ENCODE measurements at places on chromosomes 2 and 18.

DNA sequence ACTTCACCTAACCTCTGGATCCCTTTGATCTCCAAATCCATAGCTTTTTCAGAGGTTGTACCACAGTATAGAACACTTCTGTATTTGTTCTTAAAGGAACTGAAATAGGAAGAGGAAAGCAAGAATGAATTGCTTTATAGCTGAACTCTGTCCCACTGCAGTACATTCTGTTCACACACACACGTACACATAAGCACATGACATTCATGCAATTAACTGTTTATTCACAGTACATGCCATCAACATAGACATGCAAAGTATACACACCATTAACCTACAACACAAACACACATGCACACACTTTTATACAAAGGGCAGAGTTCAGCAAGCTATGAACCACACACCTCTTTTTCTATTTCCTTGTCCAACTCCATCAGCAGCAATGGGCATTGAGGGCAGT is 43.2 kb downstream of the MRPL33 start:
- no peak overlapping the region for H3K27ac ChIP-seq
- no peaks in the 10 kb centered on the region for H3K27me3 ChIP-seq
- no peaks in the 10 kb centered on the region for H3K36me3 ChIP-seq
- DNase-seq, result no peak
- peaks cover 2% of the 10 kb centered on the region for H3K4me1 ChIP-seq
- no peak overlapping the region for H3K4me3 ChIP-seq

- H3K4me1 ChIP-seq, result peaks cover 5% of the 10 kb centered on the region
- H3K27me3 ChIP-seq, result no peaks in the 10 kb centered on the region
- H3K4me3 ChIP-seq, result no peak overlapping the region
- DNase-seq, result no peak
Observed at GRCh38 chr2:200431996-200432705, 77.7 kb downstream of the KCTD18 start.

DNA sequence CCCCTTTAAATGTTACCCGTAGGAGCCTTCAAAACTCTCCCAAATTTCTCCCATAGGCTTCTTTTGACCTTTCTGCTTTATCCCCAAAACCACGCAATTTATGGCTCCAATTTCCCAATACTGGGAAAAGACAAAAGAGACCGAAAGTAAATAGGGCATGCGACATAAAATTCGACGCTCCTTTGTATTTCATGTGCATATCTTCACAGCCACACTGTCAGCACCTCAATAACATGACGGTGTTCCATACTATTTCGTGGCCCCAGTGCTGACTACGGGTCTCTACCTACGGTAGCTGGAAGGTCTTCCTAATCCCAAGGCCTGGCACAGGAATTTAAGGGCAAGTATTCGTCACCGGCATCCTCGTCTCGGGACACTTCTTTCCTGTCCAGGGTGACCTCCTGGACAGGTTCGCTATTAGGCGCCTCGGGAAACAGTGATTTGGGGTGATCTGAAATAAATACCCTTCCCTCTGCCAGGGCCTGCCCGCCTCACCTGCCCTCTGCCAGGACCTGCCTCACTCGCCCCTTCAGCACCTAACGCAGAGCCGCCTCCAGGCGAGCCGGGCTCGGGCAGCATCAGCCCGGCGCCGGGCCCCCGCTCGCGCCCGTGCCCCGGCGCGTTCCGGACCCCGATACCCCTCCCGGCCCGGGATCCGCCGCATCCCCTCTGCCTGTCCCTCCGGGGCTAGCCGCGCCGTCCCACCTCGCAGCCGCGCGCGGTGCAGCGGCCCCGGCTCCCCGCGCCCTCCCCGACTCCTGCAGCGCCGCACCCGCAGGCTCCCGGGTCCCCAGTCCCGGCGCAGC is 680 bp downstream of the DTNB start:
- H3K4me3 ChIP-seq, result peak overlapping the region; percentile 79
- peaks cover 31% of the 10 kb centered on the region for H3K4me1 ChIP-seq
- H3K36me3 ChIP-seq, result no peaks in the 10 kb centered on the region

GRCh38 chr2:36408198-36408703 is 52.7 kb downstream of the CRIM1 start:
- H3K4me1 ChIP-seq, result no peaks in the 10 kb centered on the region
- H3K36me3 ChIP-seq, result no peaks in the 10 kb centered on the region
- no peak for DNase-seq

DNA sequence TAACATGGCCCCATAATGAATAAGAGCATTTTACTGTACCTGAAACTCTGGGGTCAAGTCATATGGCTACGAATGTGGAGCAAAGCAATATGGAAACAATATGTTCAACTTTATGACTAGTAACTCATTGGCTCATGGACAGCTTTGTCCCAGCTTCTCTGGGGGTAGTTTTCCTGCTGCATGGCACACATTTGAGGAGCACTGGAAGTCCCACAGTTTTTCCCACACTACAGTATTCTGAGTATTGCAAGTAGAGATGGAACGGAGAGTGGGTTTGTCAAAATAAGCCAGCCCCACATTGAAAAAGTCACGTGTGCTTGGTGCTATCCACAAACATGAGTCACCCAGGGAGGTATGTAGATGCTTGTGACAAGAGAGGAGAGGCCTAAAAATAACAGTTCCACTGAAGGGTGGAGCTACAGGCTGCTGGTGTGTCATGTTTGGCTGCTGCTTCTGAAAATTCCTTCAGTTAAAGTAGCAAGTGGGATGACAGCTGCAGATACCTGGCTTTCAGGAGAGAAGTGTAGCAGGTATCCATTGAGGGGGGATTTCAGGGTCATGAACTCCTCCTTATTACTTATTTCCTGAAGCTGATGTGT is 48.2 kb upstream of the CTAGE1 start:
- no peaks in the 10 kb centered on the region for H3K36me3 ChIP-seq
- H3K27ac ChIP-seq, result no peak overlapping the region
- H3K4me3 ChIP-seq, result no peak overlapping the region
- no peak for DNase-seq
- H3K27me3 ChIP-seq, result no peaks in the 10 kb centered on the region

DNA sequence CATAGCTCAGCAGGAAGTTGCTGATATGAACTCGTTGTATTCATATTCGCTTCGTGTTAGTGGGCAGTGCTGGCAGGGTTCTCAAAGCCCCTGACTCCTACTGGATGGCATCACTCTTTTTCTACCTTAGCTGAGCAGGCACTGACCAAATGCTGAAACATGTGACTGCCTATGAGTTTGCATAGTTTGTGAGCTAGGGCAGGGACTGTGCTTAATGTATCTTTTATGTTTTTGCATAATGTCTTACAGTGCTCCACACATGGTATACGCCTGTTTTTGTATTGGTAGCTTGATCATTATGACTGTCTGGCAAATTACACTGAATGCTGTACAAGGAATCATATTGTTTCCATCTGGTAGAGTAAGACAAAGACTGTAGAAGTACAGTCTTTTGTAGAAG is 305.3 kb downstream of the PARD3B start:
- H3K27me3 ChIP-seq, result peaks cover 5% of the 10 kb centered on the region
- H3K27ac ChIP-seq, result no peak overlapping the region
- H3K4me1 ChIP-seq, result no peaks in the 10 kb centered on the region
- no peak for DNase-seq

DNA sequence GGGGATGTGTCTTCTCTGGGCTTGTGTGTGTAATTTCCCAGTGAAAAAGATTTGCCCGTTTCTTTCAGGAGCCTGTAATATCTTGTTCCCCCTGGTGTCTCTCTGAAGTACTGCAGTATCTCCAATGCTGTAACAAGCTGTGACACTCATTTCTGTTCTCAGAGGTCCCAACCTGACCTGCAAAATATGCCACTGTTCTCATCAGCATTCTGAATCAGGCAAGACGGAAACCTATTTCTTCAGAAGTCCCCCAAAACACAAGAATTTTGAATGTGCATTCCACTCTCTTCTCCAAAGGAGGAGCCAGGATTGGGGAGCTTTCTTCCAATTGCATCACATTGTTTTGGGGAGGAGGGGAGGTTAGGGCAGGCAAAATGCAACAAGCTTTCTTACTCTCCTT is 77.0 kb upstream of the CNGA3 start:
- H3K4me1 ChIP-seq, result no peaks in the 10 kb centered on the region
- no peak overlapping the region for H3K4me3 ChIP-seq
- peaks cover under 1% of the 10 kb centered on the region for H3K27me3 ChIP-seq
- H3K36me3 ChIP-seq, result no peaks in the 10 kb centered on the region
- H3K27ac ChIP-seq, result no peak overlapping the region

- no peaks in the 10 kb centered on the region for H3K27me3 ChIP-seq
- no peak overlapping the region for H3K4me3 ChIP-seq
- H3K27ac ChIP-seq, result peak overlapping the region; percentile 40
- peaks cover 79% of the 10 kb centered on the region for H3K4me1 ChIP-seq
- no peak for DNase-seq
Observed at GRCh38 chr18:77096936-77097886, 35.4 kb downstream of the MBP start.

- H3K27ac ChIP-seq, result no peak overlapping the region
- no peak overlapping the region for H3K4me3 ChIP-seq
- H3K27me3 ChIP-seq, result peaks cover 5% of the 10 kb centered on the region
- no peaks in the 10 kb centered on the region for H3K36me3 ChIP-seq
- DNase-seq, result no peak
Observed at GRCh38 chr2:66553370-66553769, 118.4 kb downstream of the MEIS1 start.

- H3K4me1 ChIP-seq, result no peaks in the 10 kb centered on the region
- no peak for DNase-seq
- no peak overlapping the region for H3K27ac ChIP-seq
- H3K27me3 ChIP-seq, result no peaks in the 10 kb centered on the region
Observed at GRCh38 chr2:45929674-45930395, 278.4 kb downstream of the PRKCE start.

GRCh38 chr2:74428675-74429074 is 7.1 kb downstream of the WDR54 start:
- H3K36me3 ChIP-seq, result peaks cover 13% of the 10 kb centered on the region
- no peak for DNase-seq
- no peak overlapping the region for H3K4me3 ChIP-seq
- H3K27me3 ChIP-seq, result no peaks in the 10 kb centered on the region
- no peak overlapping the region for H3K27ac ChIP-seq

GRCh38 chr2:120177973-120178372 is 45.2 kb downstream of the TMEM185B start:
- H3K27me3 ChIP-seq, result no peaks in the 10 kb centered on the region
- peak overlapping the region; percentile 86 for H3K4me3 ChIP-seq
- DNase-seq, result no peak
- H3K4me1 ChIP-seq, result peaks cover 58% of the 10 kb centered on the region
- peak overlapping the region; percentile 98 for H3K27ac ChIP-seq

- no peak for DNase-seq
- no peak overlapping the region for H3K4me3 ChIP-seq
- no peak overlapping the region for H3K27ac ChIP-seq
- H3K36me3 ChIP-seq, result no peaks in the 10 kb centered on the region
- no peaks in the 10 kb centered on the region for H3K4me1 ChIP-seq
Observed at GRCh38 chr2:221254299-221254698, 317.8 kb downstream of the EPHA4 start.
